ENCODE measurements at places on chromosomes 1 and 21. TPM values are rescaled to one million over a fixed set of nuclear protein-coding genes. Genes with fewer than 3 reads are reported as not detected.
A peak's percentile ranks its signal among the peaks of the same experiment; 100 is the strongest.

TIAM1 gene
- 6.0 TPM for total RNA-seq

KRTAP12-2 gene
- total RNA-seq = not detected

- peak; percentile 8 for DNase-seq
Observed at GRCh38 chr1:167197692-167198091, 23.0 kb upstream of the POU2F1 start.

DNA sequence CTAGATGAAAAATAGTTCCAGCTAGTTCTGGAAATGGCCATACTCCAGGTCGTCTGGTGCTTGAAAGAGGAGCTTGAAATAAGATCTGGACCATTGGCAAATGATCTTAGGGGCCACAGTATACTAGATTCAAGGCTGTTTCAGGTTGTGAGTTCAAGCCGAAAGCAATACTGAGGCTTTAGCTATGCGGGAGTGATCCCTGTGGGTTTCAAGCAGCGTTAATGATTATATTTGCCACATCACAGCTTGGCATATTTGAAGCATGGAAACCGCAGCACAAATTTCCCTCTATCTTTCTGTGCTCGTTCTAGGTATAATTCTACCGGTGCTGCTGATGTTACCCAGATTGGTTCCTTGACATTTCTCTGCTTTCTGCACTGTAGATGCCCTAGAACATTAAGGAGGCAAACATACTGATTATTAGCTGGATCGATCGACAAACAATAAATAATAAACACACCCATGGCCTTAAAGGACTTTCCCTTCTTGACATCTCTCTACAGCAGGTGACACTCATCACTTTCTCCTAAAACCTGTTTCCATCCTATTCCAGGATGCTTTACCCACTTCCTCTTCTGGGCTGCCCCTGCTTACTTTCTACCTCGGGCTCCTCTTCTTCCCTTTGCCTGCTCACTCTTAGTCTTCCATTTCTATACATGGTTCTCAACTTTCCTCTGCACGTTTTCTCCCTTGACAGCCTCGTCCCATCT, 40.6 kb upstream of the LYST start:
- DNase-seq = no peak

- no peak for DNase-seq
Observed at GRCh38 chr1:214364786-214365295, 83.9 kb downstream of the SMYD2 start.

- no peak for DNase-seq
Observed at GRCh38 chr1:165303386-165303785, 53.1 kb downstream of the LMX1A start.

- DNase-seq = peak; percentile 46
Observed at GRCh38 chr1:12587981-12588640, 29.9 kb downstream of the DHRS3 start.

GRCh38 chr1:154352581-154353459, 27.5 kb downstream of the ATP8B2 start:
- peak; percentile 75 for DNase-seq

All from SJCRH30 (cell line).